Endothelial cell (in vitro differentiated cells): ENCODE measurements at places on chromosomes 16 and 17. TPM values are rescaled to one million over a fixed set of nuclear protein-coding genes. Genes with fewer than 3 reads are reported as not detected.

DNA sequence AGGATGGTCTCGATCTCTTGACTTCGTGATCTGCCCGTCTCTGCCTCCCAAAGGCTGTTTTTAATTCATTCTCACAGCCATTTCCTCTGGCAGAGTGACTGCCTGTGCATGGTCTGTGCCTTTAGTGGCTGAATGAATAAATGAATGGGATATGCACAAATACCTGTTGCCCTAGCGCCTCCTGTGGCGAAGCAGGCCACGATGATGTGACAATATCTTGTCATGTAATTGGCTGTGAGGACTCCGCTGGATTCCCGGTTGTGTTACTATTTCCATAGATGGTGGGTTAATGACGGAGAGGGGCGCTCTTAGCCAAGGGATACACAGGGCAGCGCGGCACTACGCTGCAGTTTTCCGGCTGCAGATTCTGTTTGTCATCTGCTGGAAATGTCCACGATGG lies 26.8 kb upstream of the ENDOV start:
- peaks cover 11% of the 10 kb centered on the region for H3K27me3 ChIP-seq
- peaks cover 54% of the 10 kb centered on the region for H3K36me3 ChIP-seq
- H3K4me1 ChIP-seq = peaks cover 16% of the 10 kb centered on the region
- H3K27ac ChIP-seq = no peak overlapping the region
- no peak overlapping the region for H3K4me3 ChIP-seq

DNA sequence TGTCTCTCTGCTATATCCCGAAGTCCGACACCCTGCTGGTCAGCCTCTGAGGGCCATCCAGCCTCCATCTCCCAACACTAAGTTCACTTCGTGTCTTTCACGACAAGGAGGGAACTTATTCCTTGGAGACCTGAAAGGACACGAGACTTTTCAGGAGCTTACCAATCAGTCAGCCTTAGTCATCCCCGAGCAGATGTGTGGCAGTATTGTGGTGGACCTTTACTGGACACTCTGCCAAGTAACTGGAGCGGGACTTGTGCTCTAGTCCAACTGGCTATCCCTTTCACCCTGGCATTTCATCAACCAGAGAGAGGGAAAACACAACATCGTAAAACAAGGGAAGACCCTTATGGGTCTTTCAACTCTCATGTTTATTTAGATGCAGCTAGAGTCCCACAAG lies 87.1 kb downstream of the EMP2 start:
- H3K36me3 ChIP-seq = peaks cover 4% of the 10 kb centered on the region
- DNase-seq = no peak
- peaks cover 1% of the 10 kb centered on the region for H3K27me3 ChIP-seq
- H3K4me1 ChIP-seq = no peaks in the 10 kb centered on the region
- no peak overlapping the region for H3K27ac ChIP-seq
- no peak overlapping the region for H3K4me3 ChIP-seq

GRCh38 chr16:143456-143855 lies 5.0 kb upstream of the NPRL3 start:
- H3K36me3 ChIP-seq = no peaks in the 10 kb centered on the region
- H3K27me3 ChIP-seq = peaks cover 7% of the 10 kb centered on the region
- DNase-seq = no peak
- H3K4me3 ChIP-seq = no peak overlapping the region

GRCh38 chr16:67186550-67186950 lies 2.8 kb upstream of the MATCAP1 start:
- H3K36me3 ChIP-seq = peaks cover 6% of the 10 kb centered on the region
- H3K27ac ChIP-seq = no peak overlapping the region
- peaks cover 39% of the 10 kb centered on the region for H3K4me1 ChIP-seq
- peaks cover 10% of the 10 kb centered on the region for H3K27me3 ChIP-seq
- peak overlapping the region; percentile 37 for H3K4me3 ChIP-seq

GRCh38 chr17:32142857-32143526 lies 690 bp downstream of the RHOT1 start:
- DNase-seq = peak; percentile 52
- H3K4me3 ChIP-seq = peak overlapping the region; percentile 100
- peaks cover 5% of the 10 kb centered on the region for H3K36me3 ChIP-seq
- H3K27ac ChIP-seq = peak overlapping the region; percentile 89
- H3K27me3 ChIP-seq = no peaks in the 10 kb centered on the region

- H3K36me3 ChIP-seq = peaks cover 35% of the 10 kb centered on the region
- H3K4me1 ChIP-seq = peaks cover 67% of the 10 kb centered on the region
- H3K27ac ChIP-seq = peak overlapping the region; percentile 99
- DNase-seq = no peak
- peaks cover 14% of the 10 kb centered on the region for H3K27me3 ChIP-seq
Measured at GRCh38 chr17:42518046-42518754, 17.8 kb upstream of the NAGLU start.

DNAI2 gene
- total RNA-seq = not detected

SMPD3 gene
- total RNA-seq = not detected

TNK1 gene
- 1.7 TPM for total RNA-seq

VWA3A gene
- total RNA-seq = 0.56 TPM

PTX4 gene
- 0.21 TPM for total RNA-seq

WFIKKN1 gene
- total RNA-seq = 0.44 TPM

MRPL27 gene
- total RNA-seq = 38.9 TPM
